ENCODE measurements at places on chromosomes 2 and 18.

DNA sequence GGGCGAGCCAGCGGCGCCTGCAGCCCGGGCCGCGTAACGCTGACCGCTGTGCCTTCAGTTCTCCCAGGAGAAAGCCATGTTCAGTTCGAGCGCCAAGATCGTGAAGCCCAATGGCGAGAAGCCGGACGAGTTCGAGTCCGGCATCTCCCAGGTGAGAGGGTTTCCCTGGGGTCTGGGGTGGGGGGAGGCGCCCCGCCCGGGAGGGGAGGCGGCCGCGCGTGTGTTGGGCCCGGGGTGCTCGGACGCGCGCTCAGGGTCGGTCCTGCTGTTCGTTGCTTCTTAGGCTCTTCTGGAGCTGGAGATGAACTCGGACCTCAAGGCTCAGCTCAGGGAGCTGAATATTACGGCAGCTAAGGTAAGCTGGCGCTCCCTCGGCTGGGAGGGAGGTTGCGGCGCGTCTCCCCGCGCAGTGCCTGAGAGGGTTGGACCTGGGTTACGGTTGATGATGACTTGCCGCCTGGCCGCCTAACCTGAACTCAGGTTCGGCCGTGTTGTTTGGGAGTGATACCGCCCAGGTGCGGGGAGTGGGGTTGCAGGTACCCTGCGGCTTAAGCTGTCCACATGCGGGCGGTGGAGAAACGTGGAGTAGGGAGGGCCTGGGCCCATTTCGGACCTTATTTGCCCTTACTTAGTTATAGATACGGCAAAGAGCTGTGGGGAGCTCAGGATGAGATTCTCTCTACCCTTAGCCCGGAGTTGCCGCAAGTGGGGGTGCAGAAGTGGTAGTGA is 638 bp downstream of the RPS7 start:
- H3K27me3 ChIP-seq = no peaks in the 10 kb centered on the region
- peak; percentile 19 for DNase-seq
- H3K4me1 ChIP-seq = peaks cover 57% of the 10 kb centered on the region
- peak overlapping the region; percentile 96 for H3K4me3 ChIP-seq

GRCh38 chr2:158599609-158600008 is 142.9 kb downstream of the PKP4 start:
- no peaks in the 10 kb centered on the region for H3K27me3 ChIP-seq
- no peak overlapping the region for H3K27ac ChIP-seq
- no peak overlapping the region for H3K4me3 ChIP-seq
- no peaks in the 10 kb centered on the region for H3K36me3 ChIP-seq
- DNase-seq = no peak

DNA sequence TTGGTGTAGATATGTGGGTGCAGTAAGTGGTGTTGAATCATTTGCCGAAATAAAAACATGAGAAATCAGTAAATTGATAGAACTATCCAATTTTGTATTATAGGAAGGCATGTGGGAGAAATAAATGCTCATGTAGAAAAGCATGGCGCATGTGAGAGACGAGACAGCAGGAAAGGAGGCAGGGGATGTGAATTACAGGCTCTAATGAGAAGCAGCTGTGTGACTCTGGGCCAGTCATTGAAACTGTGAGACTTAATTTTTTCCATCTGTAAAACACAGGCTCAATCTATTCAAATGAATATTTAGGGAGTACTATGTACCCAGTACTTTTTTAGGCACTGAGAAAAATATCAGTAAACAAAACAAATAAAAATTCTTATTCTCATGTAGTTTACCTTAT is 42.6 kb upstream of the MAP3K20 start:
- no peak overlapping the region for H3K4me3 ChIP-seq
- peaks cover 4% of the 10 kb centered on the region for H3K4me1 ChIP-seq
- DNase-seq = no peak
- no peak overlapping the region for H3K27ac ChIP-seq

GRCh38 chr2:122864728-122865127 is 1109.3 kb downstream of the TSN start:
- H3K27ac ChIP-seq = no peak overlapping the region
- H3K36me3 ChIP-seq = no peaks in the 10 kb centered on the region
- no peak overlapping the region for H3K4me3 ChIP-seq
- H3K27me3 ChIP-seq = no peaks in the 10 kb centered on the region
- no peak for DNase-seq

GRCh38 chr2:30987566-30987965 is 150.7 kb downstream of the GALNT14 start:
- no peak for DNase-seq
- H3K27ac ChIP-seq = no peak overlapping the region
- H3K4me1 ChIP-seq = no peaks in the 10 kb centered on the region

- H3K27me3 ChIP-seq = peaks cover 35% of the 10 kb centered on the region
- peaks cover 47% of the 10 kb centered on the region for H3K4me1 ChIP-seq
- H3K36me3 ChIP-seq = peaks cover 9% of the 10 kb centered on the region
- peak overlapping the region; percentile 91 for H3K4me3 ChIP-seq
- peak overlapping the region; percentile 84 for H3K27ac ChIP-seq
Measured at GRCh38 chr2:144516411-144516980, 3.4 kb downstream of the ZEB2 start.

DNA sequence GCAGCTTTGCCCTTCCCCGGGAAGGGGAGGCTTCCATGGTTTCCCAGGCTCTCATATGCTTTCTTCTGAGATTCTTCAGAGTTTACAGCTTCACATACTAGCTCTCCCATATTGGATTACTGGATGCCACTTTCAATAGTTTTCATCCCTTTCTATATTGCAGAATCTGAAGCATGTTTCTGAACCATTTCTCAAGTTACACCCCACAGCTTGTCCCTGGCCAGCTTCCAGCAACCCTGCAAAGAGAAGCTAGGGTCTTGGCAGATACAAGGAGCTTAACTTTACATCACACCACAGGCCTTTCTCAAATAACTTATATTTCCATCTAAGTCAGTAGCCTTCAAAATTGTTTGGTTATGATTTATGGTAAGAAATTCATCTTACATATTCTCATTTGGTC is 39.6 kb downstream of the LHCGR start:
- no peak for DNase-seq
- peaks cover 3% of the 10 kb centered on the region for H3K27me3 ChIP-seq
- H3K36me3 ChIP-seq = no peaks in the 10 kb centered on the region
- no peak overlapping the region for H3K27ac ChIP-seq
- no peaks in the 10 kb centered on the region for H3K4me1 ChIP-seq
- H3K4me3 ChIP-seq = no peak overlapping the region
